Activated CD4-positive, alpha-beta T cell treated with anti-CD3 and anti-CD28 coated beads, Interleukin-2, Interleukin-4, amounts not matched to agents 100 ng/mL and 50 ng/mL, durations not matched to agents 16 hours and 8 hours (primary cell): ENCODE measurements at places on chromosomes 6 and 20.

GRCh38 chr20:16419138-16419715 is 154.0 kb downstream of the KIF16B start:
- no peak for DNase-seq

DNA sequence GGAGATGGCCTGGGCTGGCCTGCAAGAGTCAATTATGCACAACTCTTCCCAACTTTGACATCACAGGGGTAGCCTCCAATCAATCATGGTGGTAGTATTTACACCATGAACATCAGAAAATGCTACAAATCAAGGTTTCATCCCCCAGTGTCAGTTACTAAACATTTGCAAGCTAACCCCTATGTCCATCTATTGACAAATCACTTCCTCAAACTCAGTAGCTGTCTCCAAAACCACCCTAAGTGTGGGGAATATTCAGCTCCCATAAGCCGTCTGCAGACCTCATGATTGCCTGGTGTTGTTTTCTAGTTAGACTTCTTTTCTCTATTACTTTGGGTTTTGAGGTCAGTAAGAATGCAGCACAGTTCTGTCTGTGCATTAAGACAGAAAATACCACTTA is 200.8 kb upstream of the RIN2 start:
- DNase-seq: no peak

GRCh38 chr6:44062105-44062770 is 65.0 kb downstream of the MRPL14 start:
- no peak for DNase-seq

- no peak for DNase-seq
Measured at GRCh38 chr20:58938541-58938940, 42.5 kb upstream of the NELFCD start.

DNA sequence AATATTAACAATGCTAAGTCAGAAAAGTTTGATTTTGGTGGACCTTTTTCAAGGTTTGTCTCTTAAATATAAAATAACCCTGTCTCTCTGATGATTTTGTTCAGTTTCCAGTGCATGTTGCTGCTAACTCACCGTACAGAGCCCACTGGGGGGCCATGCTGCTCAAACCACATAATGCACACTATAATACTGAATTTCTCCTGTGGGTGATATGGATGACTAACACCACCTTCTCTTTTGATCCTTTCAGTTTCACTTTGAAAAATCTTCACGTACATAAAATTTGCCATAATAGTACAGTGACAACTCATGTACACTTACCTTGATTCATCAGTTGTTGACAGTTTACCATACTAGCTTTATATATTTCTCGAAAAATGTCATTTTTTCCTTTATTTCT is 506.6 kb upstream of the MAN1A1 start:
- peak; percentile 32 for DNase-seq

DNA sequence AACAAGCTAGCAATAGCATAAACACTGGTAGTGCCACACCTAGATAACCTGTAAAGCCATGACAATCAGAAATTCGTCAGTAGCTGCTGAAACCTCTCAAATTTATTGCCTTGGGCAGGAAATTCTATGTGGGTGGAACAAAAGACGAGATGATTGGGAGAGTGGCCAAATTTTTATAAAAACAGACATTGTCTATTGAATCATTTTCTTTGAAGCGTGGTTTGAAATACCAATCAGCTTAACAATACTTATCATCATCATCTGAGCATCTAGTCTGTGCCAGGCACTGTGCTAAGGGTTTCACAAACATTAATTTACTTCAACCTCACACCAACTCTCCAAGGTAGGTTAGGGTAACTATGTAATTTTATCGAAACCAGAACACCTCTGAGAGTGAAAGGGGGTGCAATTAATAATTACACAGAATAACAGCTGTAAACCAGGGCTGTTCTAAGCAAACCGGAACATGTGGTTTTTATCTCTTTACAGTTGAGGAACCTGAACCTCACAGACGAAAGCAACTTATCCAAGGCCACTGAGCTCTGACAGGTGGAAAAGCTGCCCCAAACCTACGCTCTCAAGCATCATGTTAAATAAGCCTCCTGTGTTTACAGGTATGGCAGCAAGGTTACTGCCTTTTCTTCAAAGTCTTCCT is 43.4 kb downstream of the NHSL1 start:
- DNase-seq: peak; percentile 45

GRCh38 chr6:121143476-121143875 is 190.8 kb downstream of the TBC1D32 start:
- DNase-seq: no peak

DNA sequence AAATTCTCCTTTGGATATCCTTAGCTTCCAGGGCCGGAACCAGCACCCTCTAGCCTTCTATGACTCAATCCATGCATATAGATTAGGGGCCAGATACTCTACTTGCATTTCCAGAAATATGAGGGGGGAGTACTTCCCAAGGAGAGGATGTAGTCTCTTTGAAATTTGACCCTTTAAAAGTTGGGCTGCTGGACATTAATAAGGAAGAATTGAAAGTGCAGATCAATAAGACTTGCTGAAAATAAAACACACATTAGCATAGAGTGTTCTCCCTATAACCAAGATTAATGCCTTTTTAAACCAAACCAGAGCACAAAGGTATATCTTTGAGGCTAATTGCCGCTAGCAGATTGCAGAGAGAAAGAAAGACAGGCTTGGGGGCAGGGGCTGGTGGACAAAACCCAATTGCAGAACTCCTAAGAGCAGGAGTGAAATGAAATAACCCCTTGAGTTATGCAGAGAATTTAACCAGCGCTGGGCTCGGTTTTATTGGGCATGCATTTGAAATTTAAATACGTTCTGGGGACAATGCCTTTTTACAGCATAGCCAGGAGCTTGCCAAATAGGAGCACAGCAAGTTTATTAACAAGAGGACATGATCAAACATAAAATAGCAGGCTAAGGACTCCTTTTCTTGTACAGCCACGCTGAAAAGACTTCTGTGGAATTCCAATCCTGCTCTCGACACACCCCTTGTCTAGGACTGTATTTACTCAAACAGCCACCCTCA is 108.2 kb upstream of the SALL4 start:
- no peak for DNase-seq

GRCh38 chr6:122997541-122998150 is 1.6 kb downstream of the CLVS2 start:
- no peak for DNase-seq

- DNase-seq: no peak
Measured at GRCh38 chr6:129673748-129674147, 36.2 kb downstream of the ARHGAP18 start.

DNA sequence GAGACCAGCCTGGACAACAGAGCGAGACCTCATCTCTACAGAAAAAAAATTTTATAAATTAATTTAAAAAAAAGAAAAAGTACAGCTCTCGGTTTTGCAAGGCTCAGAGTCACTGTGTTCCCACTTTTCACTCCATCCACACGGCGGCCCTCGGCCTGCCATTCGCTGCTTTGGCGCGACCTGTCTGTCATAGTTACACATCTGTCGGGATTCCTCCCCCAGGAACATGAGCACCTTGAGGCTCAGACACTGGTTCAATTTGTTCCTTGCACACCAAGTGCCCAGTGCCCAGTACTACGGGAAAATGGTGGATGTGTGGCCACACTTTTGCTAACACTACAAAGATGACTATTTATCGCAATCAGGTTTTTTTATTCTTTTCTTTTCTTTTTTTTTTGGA is 8.4 kb downstream of the CTSZ start:
- no peak for DNase-seq

DNA sequence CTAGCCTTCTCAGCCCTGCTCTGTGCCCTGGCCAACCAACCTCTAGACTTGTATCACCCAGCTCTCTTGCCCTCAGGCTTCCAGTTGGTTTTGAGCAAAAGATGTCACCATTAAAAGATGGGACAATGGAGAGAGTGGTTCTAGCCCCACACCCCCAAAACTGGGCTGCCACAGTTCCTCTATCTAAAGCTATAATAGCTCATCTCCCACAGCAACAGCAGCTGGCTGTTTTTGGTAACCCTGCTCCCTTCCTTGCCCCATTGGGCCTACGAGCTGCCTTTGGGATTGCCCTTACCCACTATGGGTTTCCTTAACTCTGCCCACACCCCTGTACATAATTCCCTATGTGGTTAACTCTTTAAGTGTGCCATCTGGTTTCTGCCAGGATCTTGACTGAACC is 7.6 kb upstream of the SRSF3 start:
- no peak for DNase-seq

DNA sequence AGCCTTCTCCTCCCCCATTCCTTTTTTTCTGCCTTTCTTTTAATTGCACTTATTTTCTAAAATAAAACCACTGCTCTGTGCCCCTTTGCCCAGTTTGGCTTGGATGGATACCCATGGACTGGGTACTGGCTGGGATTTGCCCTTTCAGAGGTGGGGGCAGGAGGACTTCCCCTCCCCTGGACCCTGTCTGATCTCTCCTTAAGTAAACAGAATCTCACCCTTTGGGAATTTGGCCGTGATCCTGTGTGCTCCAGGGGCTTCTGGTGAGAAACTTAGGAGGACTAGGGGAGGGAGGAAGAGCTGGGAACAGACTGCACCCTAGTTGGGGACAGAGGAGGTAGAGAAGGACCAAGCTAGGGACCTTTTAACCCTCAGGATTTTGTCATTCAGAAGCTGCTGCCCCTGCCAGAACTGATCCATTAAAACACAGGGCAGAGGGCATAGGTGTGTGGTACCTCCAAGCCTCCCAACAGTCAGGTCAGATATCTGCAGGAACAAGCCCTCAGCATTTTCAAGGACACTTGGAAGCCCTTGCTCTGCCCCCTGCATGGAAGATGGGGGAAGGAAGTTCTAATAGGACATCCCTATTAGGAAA is 7.3 kb downstream of the FOXP4 start:
- no peak for DNase-seq

DNA sequence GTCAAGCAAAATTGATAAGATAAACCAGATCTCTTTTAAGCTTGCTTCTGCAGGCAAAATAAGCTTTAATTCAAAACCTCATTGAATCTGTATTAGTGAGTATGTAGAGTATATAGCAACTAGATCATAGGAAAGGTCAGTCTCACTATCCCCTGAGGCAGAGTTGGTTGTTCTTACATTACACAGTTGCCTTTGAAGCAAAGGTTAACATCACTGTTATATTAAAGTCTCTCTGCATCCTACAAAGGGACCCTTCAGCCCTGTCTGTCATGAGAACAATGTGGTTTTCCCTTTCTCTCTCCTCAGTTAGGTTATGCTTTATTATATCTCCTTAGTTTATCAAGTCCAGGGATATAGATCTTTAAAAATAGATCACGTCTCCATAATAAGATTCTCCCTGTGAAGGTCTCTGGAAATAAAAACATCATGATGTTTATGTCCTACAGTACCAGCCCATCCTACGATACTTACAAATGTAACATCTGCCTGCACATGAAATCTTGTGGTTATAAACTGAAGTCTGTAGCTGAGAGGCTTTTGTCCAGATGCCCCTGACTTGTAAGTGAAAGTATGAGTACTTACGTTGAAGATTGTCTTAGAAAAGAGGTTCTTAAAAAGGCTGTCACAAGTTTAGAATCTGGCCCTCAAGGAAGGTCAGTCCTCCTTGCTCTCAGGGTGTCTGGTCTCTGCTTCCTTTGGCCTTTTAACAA is 103.6 kb downstream of the VIP start:
- no peak for DNase-seq
